ENCODE measurements at places on chromosomes 13 and 19.

DNA sequence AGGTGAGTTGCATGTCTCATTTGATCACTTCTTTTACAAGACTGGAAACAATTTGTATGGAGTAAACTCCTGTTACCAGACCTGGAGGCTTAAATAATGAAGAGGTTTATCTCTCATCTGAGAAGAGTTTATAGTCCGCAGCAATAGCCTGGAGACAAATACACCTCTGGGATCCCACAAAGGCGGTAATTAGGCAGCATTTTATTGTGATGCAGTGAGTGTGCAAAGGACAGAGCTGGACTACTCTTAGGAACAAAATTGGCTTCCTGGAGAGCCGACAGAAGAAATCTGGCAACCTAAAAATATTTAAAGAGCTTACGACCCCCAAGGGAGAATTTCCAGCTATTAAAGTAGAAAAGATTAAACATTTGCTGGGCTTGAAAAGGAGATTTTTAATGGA, 11.8 kb upstream of the KATNAL1 start:
- DNase-seq: no peak

GRCh38 chr19:2239173-2239572, 2.5 kb downstream of the SF3A2 start:
- no peak for DNase-seq

- DNase-seq: no peak
These were observed 188.7 kb downstream of the TM9SF2 start for GRCh38 chr13:99689955-99690354.

- no peak for DNase-seq
These were observed 32.7 kb upstream of the CYSLTR2 start for GRCh38 chr13:48621056-48621455.

GRCh38 chr13:31587698-31588266, 151.5 kb upstream of the RXFP2 start:
- DNase-seq: no peak

- DNase-seq: peak; percentile 27
These were observed 1.2 kb downstream of the SEMA6B start for GRCh38 chr19:4557971-4558941.

- no peak for DNase-seq
These were observed 2.1 kb upstream of the PLVAP start for GRCh38 chr19:17379221-17379631.

DNA sequence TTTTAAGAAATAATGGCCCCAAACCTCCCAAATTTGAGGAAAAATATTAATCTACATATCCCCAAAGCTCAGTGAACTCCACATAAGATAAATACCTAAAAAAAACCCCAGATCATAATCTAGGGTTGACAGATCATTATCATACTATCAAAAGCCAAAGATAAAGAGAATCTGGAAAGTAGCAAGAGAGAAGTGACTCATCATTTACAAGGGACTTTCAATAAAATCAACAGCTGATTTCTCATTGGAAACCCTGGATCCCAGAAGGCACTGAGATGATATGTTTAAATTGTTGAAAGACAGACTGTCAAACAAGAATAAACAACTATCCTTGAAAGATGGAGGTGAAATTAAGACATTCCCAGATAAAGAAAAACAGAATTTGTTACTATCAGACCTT, 199.3 kb downstream of the KCNRG start:
- DNase-seq: no peak

GRCh38 chr19:5718579-5719273, 1.2 kb downstream of the LONP1 start:
- DNase-seq: no peak

GRCh38 chr19:41926763-41927496, 1.3 kb downstream of the ERFL start:
- DNase-seq: no peak

- no peak for DNase-seq
These were observed 110.2 kb upstream of the TSHZ3 start for GRCh38 chr19:31459430-31459829.

GRCh38 chr13:74443631-74444030, 309.4 kb upstream of the KLF12 start:
- no peak for DNase-seq

- DNase-seq: no peak
These were observed 32.3 kb downstream of the ADPRHL1 start for GRCh38 chr13:113420833-113421600.

DNA sequence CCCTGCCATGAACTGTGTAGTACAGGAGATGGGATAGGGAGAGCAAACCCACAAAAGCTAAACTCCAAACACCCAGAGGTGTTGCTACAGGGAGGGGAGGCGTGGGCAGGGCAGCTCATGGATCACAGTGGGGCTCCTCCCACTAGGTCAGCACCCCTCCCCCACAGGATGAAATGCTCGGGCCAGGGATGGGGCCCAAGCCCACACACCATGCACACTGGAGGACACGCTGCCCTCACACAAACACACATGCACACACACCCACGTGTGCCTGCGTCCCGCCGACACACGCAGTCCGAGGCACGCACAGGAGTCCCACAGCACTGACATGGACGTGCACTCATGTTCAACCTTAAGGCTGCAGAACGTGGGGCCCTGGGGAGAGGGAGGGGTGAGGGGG, 6.0 kb upstream of the CCNP start:
- DNase-seq: no peak

DNA sequence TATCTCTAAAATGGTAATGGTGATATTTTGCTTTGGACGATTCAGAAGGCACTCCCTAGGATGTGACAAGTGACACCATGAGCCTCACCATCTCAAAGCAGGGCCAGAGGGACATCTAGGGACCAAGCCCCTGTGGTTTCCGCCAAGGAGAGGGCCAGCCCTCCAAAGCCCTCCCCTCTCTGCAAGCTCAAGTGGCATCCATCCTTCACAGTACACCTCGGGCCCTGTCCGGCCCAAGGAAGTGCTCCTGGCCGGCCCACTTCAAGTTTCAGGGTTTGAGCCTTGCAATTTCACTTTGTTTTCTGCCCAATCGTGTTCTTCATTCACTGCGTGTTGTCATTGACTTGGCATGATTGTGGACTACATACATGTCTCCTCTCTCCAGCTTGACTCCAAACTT, 82.5 kb downstream of the TSHZ3 start:
- DNase-seq: no peak

DNA sequence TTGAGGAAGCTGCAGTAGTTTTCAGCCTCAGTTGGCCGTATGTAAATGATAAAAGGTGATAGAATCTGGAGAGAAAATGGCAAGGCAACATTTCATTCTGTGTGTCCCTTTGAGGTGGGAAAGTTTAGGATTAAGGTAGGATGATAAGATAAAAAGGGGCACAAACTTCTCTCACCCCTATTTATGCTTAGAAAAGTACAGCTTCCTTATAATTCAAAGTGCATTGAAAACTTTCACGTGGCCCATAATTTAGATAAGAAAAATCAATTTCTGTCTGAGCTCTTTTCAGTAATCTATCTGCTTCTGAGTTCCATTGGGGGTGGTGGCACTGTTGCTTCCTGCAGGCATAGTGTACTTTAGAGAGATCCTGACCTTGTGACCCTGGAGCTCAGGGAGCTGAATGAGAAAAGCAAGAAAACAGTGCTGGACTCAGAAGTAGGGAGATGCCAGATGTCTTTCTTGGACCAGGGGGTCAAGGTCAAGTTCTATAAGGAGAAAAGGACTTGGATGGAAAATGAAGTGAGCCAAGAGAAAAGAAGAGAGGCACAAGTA, 187.3 kb downstream of the NDFIP2 start:
- no peak for DNase-seq

- DNase-seq: no peak
These were observed 387.3 kb downstream of the PCDH17 start for GRCh38 chr13:58018865-58019264.

DNA sequence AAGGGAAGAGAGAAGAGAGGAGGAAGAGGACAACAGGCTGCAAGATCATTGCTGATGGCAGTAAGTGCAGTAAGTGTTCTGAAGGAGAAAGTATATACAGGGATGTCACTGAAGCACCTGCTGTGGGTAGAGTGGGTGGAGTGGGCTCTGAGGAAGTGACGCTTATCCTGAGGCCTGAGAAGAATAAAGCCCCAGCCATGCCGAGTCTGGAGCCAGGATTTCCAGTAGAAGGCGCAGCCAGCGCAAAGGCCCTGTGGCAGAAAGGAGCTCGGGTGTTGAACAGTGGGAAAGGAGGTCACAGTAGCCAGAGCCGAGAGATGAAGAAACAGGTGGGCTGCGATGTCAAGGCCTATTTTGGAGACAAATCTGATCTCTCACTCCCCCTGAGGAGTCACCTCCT, 31.8 kb upstream of the ADGRE5 start:
- no peak for DNase-seq

GRCh38 chr19:33471111-33471996, 50.2 kb downstream of the PEPD start:
- no peak for DNase-seq

DNA sequence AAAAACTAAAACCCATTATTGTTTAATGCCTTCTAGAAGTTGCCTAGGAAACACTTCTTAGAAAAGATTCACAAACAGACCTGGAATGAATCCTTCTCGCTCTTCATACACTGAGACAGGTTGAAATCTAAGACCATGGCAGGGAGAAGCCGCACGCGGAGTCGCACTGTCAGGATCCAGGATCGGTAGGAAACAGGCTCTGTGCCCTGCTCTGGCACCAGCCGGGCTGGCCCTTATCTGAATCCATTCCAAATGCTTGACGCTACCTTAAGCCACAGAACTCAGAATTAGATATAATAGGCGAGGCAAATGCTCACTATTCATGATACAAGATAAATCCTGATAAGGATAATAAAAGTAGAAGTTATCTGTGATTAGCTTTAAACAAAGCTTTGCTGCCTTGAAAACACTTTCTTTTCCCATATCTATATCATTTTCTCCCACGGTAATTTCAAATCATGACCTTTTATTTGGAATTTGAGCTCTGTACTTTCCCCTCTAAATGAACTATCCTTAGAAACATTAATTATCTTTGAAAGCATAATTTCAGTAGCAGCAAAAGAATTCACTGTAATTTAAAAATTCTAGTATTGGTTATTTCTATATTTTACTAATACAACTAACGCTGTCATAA, 385.6 kb downstream of the IRS2 start:
- DNase-seq: no peak

DNA sequence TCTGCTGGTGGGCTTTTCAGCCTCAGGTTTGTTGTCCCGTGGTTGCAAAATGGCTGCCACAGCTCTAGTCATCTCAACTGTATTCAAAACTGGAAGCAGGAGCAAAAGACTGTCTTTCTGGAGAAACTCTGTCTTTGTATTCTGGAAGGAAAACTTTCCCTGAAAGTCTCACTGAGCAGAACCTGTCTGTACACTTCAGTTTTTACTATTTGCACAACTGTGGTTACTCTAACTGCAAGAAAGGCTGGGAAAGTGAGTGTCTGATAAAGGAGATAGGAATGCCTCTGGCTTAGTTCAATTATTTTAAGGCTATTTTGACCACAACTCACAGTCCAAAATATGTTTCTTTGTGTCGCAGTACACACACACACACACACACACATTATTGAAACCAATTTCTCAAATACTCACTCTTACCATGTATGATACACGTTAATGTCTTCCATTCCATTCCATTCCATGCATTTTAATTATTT, 49.7 kb upstream of the EHD2 start:
- DNase-seq: no peak

- no peak for DNase-seq
These were observed 522 bp upstream of the CHMP2A start for GRCh38 chr19:58555369-58555885.

GRCh38 chr13:71879129-71879535, 12.1 kb upstream of the DACH1 start:
- no peak for DNase-seq

DNA sequence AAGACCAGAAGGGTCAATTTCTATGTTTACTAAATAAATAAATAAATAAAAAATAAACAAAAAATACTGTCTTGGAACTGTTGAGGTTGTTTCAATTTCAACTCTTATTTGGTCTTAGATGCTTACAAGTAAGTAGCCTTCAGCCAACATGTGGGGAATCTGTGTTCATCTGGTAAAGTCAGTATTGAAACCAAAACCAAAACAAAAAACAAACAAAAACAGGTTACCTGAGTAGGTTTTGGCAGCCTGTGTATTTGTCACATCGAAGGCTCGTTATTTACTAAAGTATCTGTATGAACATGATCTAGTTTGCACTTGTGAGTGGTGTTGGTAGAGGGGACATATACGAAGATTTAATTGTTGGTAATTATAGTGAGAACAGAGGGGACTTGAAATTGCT, 471.5 kb downstream of the SLITRK5 start:
- DNase-seq: no peak

DNA sequence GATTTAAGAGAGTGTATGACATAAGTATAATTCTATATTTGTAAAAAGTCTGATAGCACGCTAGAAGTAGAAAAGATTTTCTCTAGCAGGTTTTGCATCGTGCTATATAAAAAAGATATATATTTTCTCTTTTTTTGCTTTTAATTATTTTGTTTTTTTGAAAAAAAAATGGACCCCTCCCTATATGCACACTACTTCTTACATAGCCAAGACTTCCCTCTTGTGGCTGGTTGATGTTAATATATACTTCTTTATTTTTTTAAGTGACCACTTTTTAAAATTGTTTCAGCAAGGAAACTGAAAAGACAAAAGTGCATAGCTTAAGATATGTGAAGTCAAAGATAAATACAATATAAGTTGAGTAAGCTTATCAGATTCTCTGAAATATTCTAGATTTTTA, 1202.8 kb downstream of the DIAPH3 start:
- no peak for DNase-seq

Data from stimulated activated CD4-positive, alpha-beta T cell treated with anti-CD3 and anti-CD28 coated beads, TNF-alpha, amount 100 ng/mL, for 1 hour (primary cell).